Omental fat pad (tissue), 4 donors: ENCODE measurements at places on chromosomes 11 and 22.

- DNase-seq, result no peak
Measured at GRCh38 chr11:110286298-110287040, 9.9 kb downstream of the RDX start.

DNA sequence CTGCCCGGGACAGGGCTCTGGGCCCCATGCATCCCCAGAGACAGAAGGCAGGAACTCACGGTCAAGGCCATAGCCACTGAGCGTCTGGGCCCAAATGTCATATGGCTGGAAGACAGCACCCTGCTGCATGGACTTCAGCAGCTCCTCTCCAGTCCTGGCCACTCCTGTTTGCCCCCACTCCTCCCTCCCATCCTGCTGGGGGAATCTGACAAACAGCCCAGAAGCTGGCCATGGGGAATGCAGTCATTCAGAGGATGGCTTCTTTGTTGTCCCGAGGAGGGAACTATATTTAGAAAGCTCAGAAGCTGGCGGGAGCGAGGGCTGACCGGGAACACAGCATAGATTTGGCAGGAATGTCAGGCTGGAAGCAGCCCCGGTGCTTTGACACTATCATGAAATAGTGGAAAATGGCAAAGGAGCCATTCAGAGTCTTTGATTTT, 35.0 kb downstream of the DKK3 start:
- no peak for DNase-seq

DNA sequence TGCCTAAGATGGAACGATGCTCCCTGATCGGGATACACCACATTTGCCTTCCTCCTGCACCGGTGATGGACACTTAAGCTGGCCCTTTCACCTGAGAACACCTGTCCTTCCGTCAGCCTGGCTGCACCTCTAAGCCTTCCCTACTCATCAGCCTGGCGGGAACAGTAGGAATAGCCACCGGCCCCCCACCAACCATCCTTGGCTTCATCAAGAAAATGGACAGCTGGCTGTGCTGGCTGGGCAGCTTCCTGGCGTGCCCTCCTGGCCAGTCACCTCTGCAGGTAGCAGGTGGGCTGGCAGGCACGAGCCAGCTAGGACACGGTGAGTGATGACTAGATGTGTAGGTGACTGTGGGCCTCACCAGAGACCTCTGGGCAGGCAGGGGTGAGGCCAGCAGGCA, 142.8 kb downstream of the CTTN start:
- DNase-seq, result no peak

GRCh38 chr11:21142007-21142406, 472.6 kb downstream of the NELL1 start:
- no peak for DNase-seq

DNA sequence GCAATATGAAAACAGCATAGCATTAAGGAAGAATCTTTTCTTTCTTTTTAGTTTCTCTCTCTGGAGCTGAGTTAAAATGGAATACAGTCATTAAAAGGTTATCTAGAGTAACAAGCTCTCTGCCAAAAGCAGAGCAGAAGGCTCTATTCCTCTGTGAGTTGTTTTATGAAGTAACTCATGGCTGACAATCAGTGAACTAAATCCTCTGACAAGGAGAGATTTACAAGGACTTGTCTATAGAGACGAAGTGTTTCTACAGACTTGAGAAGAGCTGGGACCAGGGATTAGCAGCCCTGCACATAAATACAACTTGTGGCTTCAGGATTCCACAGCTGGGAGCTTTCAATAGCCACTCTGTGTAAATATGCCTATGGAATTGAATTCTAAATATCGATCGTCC, 192.5 kb upstream of the RAG2 start:
- DNase-seq, result no peak

DNA sequence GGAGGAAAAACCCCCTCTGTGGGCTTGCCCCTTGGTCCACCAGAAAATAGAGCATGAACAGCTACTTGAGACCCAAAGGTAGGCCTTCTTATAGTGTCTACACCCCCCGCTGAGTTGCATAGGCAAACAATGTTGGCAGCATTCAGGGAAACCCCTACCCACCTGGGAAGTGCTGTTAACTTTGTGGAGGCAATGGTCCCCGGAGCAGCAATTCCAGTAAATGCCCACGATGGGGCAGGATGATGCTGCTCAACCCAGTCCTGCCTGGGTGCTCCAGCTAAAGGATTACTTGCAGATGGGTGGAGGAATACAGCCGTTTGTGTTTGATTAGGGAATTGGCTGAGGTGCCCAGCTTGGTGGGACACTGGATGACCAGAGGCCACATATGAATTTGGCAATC, 381.3 kb upstream of the ANO5 start:
- no peak for DNase-seq

DNA sequence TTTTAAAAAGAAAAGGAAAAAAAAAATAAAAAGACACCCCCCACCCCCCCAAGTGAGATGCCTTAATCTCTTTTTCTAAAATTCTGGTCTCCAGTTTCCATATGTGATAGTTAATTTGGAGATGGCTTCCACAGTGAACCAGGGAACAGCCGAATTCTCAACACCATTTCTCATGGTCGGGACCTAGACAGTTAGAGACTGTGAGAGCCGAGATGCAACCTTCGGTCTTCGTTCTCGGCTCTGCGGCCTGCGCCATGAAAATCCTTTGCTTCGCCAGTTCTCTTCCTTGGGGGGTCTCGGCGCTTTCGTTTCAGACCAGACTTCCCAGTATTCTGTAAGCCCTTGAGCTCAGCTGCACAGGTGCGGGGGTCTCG, 723 bp downstream of the CACNG2 start:
- no peak for DNase-seq

DNA sequence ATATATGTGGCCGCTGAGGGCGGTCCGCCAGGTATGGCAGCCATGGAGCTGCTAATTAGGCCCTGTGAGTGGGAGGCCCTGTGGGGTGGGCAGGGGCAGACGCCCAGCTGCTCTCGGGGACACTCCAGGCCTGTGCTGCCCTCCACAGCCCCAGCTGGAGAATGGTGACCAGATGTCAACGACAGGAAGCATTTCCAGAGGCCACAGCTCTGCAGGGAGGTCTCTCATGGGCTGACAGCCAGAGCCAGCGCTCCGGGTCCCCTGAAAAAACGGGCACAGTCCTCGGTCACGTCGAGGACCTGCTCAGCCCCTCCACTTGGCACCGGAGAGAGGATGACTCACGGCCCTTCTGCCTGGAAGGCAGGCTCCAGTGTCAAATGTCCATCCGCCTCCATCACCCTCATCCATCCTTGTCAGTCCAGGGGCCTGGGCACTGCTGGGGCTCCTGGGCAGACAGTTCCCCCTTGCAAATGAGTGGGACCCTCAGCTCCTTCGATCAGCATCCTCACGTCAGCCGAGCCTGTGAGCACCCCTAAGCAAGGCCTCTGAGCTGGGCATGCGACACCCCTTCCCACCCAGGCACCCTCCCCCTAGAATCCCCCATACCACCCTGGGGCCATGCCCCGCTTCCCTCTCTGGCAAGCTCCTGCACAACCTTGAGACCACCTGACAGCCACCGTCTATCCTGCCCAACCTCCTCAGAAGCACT, 1.9 kb downstream of the BID start:
- DNase-seq, result no peak
